ENCODE measurements at places on chromosomes 6 and 20. TPM values are rescaled to one million over a fixed set of nuclear protein-coding genes. Genes with fewer than 3 reads are reported as not detected.

The SIRPA gene
- 29.1 TPM for polyA plus RNA-seq

The ITPR3 gene
- polyA plus RNA-seq: 49.6 TPM

The ABCC10 gene
- polyA plus RNA-seq: 32.7 TPM

The ZNF165 gene
- polyA plus RNA-seq: 2.7 TPM

The OR2H2 gene
- 0.03 TPM for polyA plus RNA-seq

The HAO1 gene
- not detected for polyA plus RNA-seq

The TRIM15 gene
- polyA plus RNA-seq: 51.7 TPM

The BPIFB4 gene
- 0.12 TPM for polyA plus RNA-seq

The HLA-DPB1 gene
- polyA plus RNA-seq: 75.0 TPM

The SNAP91 gene
- 4.9 TPM for polyA plus RNA-seq

The NOL4L gene
- polyA plus RNA-seq: 81.7 TPM

The CDC25B gene
- polyA plus RNA-seq: 34.3 TPM

The TULP1 gene
- 1.2 TPM for polyA plus RNA-seq

The GJA10 gene
- not detected for polyA plus RNA-seq

Measured in large intestine (tissue), 12 donors.